ENCODE measurements at places on chromosomes 3 and 15.

DNA sequence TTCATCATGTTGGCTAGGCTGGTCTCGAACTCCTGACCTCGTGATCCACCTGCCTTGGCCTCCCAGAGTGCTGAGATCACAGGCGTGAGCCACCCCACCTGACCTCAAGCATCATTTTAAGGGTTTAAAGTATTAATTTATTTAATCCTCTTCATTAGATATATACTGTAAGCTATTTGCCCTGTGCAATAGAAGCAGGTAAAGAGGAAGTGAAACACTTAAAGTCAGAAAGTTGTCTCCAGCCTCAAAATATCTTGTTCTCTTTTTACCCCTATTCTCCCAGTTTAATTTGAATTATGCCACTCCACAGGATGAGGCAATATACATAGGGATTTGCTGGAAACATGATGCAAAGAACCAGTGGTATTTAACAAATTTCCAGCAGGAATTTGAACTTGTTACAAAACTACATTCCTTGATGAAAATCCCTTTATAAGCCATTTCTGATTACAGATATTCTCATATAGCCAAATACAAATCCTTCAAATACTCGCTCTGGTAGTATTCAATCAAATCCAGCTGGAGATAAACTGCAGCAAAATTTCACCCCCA lies 2.0 kb downstream of the NDUFB5 start:
- no peak for DNase-seq

DNA sequence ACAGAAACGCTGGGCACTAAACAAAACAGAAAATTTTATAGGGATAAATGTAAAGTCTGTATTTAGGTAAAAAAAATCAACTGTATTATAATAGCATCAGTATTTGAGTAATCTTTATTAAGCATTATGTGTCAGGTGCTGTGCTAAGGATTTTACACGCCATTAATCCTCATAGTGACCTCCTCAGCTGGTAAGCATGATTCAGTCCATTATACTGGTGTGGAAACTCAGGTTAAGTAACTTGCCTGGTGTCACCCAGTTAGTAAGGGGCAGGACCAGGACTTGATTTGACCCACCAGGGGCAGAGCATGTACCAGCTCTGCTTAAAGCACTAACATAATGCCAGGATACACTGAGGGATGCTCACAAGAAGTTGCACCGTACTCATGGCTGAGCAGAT lies 4.8 kb downstream of the MYO5C start:
- DNase-seq, result no peak

GRCh38 chr3:139468399-139468798 lies 7.9 kb downstream of the RBP2 start:
- DNase-seq, result no peak

- no peak for DNase-seq
Observed at GRCh38 chr15:26020871-26021270, 157.7 kb upstream of the ATP10A start.

GRCh38 chr3:85875589-85875988 lies 916.8 kb downstream of the CADM2 start:
- no peak for DNase-seq

DNA sequence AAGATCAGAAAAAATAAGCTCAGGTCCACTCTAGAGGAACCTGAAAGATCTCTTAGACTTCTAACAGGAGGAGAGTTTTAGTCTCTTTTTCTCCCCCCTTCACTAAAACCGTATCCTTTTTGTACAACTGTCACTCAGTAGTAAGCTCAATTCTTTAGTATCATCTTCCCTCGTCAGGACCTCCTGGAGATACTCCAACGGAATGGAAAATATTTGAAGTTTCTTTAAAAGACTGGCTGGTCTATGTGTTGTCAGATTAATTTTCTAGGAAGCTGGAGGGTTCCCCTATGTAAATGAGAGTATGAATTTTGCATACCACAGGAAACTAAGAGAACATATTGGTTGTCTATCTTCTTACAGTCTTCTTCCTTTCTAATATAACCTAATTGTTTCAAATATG lies 747.7 kb upstream of the CBLB start:
- no peak for DNase-seq

GRCh38 chr3:127975153-127976029 lies 60.4 kb downstream of the KBTBD12 start:
- no peak for DNase-seq

DNA sequence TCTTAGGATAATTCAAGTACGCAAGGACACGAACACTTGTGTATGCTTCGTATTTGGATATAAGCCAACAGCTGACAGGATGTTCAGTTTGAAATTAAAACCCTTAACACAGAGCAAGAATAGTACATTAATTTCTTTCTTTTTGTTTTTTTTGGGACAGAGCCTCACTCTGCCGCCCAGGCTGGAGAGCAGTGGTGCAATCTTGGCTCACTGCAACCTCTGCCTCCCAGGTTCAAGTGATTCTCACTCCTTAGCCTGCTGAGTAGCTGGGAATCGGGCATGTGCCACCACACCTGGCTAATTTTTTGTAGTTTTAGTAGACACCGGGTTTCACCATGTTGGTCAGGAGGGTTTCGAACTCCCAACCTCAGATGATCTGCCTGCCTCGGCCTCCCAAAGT lies 32.4 kb downstream of the TOMM70 start:
- DNase-seq, result no peak

GRCh38 chr3:124322309-124322880 lies 330.5 kb upstream of the ROPN1 start:
- DNase-seq, result peak; percentile 1

GRCh38 chr15:78162038-78162437 lies 12.9 kb downstream of the IDH3A start:
- no peak for DNase-seq

- no peak for DNase-seq
Observed at GRCh38 chr3:23867838-23868237, 49.0 kb downstream of the NKIRAS1 start.

DNA sequence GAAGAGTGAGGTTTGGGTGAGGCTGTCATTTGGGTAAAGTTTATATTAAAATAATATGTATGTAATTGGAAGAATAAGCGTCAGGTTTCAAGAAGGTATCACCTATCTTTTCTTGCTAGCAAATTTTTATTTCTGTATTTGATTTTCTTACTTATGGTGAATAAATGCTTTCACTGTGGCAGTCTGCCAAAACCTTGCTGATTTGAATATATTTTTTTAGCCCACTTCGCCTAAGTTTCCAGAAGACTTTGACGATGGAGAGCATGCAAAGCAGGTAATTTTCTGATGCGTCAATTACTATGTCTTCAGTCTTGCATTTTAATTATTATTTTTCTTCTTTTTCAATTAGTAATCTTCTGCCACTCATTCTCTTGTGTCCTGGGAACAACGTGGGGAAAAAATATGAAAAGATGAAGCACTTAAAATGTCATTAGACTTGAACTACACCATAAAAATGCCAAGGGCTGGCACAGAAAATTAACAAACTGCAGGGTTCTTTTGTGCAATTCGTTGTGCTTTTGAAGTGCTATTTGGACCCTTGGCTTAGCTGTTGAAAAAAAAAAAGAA lies 40.4 kb downstream of the SRP14 start:
- DNase-seq, result no peak

DNA sequence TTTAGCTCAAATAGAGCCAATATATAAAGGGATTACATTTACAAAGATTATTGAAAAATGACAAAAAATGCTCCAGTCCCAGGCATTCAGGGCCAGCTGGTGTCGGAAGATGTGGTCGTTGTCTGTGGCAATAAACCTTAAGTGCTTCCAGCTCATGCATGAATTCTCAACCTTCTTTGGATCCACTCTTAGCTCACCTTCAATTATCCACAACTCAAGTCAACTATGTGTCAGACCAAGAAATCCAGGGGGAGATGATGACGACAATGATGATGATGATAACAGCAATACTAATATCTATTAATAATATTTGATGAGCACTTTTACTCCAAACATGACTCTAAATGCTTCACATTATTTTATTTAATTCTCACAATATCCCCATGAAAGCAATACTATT lies 53.6 kb upstream of the PXYLP1 start:
- DNase-seq, result no peak

DNA sequence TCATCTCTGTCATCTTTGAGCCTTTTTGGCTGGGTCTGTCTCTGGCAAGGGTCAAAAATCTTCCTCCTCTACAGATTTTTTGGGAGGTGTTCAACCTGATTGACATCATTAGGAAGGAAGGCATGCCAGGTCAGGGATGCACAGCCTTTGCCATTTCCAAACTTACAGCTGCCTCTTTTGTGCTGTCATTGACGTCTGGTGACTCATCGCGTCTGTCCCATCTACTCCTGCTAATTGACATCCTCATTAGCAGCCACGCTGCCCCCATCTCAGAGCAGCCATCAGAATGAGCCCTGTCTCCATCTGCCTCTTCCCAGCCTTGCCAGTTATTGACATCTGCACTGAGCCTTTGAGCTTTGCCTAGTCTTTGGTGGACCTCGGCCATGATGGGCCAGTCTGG lies 53.0 kb downstream of the PDIA5 start:
- no peak for DNase-seq

DNA sequence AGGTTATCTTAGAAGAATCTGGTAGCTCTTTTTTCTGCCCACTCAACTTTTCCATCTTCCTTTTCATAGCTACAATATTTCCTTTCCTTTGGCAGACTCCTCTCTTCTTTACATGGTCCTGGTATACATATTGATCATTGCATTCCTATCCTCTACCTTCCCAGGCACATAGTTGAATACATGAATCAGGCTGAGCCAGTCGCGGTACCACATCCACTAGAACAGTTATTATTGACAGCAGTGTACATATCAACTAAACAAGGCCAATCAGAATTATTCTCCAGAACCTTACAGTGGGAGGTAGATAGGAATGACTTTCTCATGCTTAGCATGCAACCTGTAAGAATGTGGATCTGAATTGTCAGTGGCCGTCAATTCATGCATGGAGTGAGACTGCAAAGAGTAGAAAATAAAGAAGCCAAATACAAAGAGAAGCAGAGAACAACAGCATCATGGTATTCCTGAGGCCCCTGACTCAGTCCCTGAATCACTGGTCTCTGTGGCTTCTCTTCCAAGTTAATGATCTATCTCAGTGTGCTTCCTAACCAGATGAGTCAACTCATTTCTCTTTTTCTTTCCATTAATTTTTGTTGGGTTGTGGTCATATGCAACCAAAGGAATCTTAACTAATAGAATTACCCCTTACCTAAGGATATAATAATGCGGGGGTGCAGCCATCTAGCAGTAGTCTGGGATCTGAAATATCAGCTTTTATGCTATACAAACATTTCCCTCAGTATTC lies 60.9 kb upstream of the DCBLD2 start:
- peak; percentile 84 for DNase-seq

DNA sequence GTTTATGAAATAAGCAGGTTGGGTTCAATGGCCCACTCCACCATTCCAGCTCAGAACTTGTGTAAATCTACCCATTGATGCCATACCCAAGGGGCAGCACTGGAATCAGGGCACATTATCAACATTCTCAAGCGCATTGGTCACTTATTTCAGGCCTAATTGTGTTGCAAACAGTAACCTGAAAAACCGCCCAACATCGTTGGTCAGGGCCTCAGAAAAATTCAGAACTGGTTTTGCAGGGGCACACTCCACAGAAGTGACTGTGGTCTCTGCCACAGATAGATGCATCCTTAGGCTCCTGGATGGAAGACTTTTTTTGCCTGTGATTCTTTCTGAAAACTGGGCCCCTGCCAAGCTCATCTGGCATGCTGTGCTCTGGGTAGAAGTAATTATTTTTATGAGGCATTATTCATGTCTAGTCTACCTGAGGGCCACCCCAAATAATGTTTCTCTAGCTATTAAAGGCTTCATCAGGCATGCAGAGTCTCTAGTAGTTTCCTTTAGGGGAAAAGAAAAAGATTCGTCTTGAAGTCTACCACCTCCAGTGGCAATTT lies 21.7 kb upstream of the LRTM1 start:
- DNase-seq, result no peak

- DNase-seq, result no peak
Observed at GRCh38 chr3:150627557-150627956, 24.4 kb downstream of the SELENOT start.

- no peak for DNase-seq
Observed at GRCh38 chr3:65101450-65101849, 413.6 kb upstream of the ADAMTS9 start.

DNA sequence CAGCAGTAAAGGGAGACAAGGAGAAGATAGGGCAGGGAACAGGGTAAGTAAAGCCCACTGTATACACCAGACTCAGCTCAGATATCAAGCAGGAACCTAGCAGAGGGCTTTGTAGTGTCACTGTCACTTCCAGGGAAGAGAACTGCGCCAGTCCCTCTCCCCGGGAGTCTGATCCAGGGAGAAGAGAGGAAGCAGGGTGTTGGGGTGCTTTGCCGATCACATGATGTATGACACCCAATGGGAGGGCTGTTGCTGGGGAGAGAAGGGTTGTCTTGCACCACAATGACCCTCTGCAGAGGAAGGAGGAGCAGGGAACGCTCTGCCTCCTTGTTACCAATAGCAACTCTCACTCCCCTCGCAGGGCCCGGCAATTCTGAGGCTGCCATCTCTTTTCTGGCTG lies 147.2 kb upstream of the SLC2A2 start:
- peak; percentile 25 for DNase-seq

All from mesenchymal stem cell (in vitro differentiated cells and primary cell).